ENCODE measurements at places on chromosomes 7 and 10.

DNA sequence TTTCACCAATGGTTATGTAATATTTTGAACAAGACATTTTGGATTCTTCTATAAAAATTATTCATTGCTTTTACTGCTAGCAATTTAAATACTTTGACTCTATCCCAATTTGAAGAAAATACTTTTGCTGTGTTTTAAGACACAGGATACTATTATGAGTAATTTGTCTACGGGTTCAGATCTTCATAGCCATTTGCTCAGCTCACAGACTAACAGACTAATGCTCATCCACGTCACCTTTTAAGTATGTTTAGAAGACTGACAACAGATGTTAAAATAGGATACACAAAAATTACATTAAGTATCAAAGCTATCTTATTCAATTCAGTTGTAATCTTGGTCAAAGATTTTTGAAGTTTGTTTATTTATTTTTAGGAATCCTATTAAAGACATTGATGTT is 251.3 kb upstream of the CHRM2 start:
- DNase-seq: no peak

DNA sequence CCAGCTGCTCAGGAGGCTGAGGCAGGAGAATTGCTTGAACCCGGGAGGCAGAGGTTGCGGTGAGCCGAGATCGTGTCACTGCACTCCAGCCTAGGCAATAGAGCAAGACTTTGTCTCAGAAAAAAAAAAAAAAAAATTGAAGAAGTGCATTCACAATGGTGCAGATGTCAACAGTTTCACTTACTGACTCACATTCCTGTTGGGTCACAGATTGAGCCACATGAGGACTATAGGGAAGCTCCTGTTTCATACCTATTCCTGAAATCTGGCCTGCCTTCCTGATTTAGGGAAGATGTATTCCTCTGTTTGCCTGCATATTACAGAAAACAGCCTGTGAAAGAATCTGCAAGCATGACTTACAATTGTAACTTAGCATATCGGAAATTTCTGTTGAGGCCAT is 78.2 kb downstream of the AKR1C4 start:
- DNase-seq: no peak

DNA sequence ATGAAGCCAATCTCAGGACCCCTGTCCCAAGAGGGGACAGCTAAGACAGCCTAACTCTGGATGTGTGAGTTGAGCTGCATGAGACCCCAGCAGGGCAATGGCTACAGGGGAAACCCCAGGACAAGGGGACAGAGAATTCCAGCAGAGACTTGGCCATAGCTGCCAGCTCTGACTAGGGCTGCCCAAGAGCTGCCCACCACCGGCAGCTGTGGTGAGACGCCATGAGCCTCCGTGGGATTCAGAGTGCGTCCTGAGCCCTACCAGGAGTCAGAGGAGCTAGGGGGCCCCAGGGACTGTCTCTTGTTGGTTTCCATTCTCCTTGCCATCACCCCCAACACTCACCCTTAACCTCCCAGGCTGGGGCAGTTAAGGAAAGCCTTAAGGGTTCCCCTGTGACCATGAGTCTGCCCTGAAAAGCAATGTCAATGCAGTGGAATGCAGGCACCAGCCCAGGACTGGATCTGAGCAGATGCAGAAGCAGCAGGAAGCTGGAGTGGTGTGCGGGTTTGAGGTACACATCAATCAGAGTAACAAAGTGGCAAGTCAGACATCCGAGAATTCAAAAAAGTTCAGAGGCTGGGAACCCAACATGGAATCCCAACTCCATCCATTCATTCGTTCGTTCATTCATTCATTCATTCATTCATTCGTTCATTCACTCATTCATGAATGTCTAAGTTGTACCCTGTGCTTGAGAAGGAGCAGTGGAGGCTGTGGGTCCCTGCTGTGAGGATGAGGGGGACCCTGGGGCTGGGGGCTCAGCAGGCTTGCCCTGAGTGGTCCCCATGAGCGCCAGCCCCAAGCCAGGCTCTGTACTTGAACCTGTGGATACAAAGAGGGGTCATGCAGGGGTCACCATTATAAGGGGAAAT is 52.9 kb downstream of the C10orf120 start:
- DNase-seq: no peak

DNA sequence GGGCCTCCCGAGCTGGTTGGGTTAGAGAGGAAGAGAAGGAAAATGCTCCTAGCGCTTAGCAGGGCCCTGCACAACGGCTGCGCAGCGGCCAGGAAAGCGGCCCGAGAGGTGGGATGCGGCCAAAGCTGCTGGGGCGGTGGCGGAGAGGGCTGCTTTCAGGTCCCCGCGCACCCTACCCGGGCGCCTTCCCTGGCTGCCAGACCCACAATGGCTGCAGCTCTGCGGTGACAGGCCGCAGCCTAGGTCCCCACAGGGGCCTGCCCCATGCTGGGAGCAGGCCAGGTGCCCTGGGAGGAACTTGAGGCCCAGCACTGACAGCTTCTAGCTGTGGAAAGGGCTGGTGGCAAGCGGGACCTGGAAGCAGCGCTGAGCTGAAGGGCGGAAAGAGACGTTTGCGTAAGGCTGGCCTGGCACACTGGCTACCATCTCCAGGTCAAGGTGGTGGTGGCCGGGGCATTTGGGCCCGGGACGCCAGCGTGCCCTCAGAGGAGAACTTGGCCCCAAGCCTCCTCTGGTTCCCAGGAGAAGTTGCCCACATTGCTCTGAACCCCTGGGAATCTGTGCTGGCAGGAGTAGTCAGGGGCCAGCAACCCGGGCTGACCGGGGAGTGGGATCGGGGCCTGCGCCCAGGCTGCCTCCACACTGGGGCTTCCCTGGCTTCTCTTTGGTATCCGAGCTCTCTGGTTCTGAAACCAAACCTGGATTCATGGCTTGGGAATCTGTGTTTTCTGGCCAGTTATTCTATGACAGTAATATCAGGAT is 72.9 kb upstream of the ZNF804B start:
- DNase-seq: no peak

GRCh38 chr7:128729494-128729893 is 9.7 kb upstream of the CALU start:
- DNase-seq: no peak

DNA sequence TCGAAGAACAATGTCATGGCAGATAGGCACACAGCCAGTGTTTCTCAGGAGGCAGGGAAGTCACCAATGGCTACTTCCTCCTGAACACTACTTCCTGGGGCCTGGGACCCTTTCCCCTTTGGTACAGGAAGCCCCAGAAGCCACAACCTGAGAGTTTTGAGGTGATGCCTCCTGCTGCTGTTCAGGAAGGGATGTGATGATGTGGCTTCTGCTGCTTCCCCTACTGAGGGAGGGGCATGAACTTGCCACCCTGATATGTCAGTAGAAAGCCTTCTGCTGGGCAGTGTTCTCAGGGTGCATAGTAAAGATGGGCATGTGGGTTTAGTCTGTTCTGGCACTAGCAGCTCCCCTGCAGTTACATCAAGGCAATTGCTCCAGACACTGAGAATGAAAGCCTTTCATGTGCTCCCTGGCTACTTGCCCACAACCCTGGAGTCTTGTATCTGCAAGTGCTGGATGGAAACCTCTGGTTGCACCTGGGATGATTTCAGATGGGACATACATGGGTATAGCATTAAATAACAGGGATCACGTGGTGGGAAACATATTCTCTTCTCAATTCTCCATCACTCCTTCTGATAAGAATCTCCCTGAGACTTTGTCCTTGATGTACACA is 69.3 kb downstream of the ADRA2A start:
- DNase-seq: no peak

DNA sequence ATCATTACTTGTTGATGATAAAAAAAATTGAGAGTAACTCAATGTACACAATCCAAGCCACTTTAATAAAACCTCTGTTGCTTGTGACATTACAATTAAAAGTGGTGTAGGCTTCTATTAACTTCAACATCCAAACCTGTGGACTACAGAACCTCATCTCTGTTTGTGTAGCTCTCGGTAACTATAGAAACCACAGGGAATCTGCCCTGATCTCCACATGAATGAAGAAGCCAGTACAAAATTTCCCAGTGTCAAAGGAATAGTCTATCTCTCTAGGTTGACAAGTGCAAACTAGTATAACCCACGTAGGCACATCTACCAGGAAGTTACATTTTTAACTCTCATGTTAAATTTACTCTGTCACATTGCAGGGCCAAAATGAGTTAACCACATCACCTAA is 204.3 kb downstream of the CHCHD3 start:
- DNase-seq: no peak

GRCh38 chr7:39421251-39421650 is 145.0 kb upstream of the YAE1 start:
- DNase-seq: no peak

GRCh38 chr7:67535241-67535989 is 538.8 kb downstream of the TYW1 start:
- no peak for DNase-seq

DNA sequence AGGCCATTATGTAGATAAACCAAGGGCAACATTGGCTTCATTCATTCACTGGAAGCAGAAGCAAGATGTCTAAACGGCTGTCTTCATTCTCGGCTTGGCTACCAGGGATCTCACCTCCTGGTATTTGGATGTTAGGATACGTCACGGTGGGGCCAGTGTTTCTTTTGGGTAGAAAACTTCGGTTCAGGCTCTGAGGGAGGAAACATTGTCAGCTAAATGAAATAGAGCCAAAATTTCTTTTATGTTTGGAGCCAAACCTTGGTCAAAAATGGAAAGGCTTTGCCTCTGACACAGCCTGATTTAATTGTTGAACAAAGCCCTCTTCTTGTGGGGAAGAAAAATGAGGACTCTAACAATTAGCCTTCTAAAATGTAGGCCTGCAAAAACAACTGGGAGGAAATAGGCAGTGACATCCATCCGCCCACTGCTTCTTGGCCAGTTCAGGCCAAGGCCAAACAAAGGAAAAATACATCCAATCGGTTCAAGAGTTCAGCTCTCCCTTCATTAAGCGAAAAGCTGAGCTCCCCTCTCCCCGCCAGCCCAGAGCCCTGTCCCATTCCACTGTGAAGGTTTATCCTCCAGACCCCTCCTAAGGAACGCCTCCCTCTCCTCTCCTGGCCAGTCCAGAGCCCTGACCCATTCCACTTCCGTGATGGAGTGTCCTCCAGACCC is 44.4 kb downstream of the PFKFB3 start:
- no peak for DNase-seq
